ENCODE measurements at places on chromosomes 13 and 19. TPM values are rescaled to one million over a fixed set of nuclear protein-coding genes. Genes with fewer than 3 reads are reported as not detected.

The PNMA8A gene
- 8.4 TPM for total RNA-seq

The SMIM24 gene
- 0.15 TPM for total RNA-seq

The CCDC122 gene
- total RNA-seq: 6.9 TPM

The PRODH2 gene
- total RNA-seq: not detected

The OR10H1 gene
- total RNA-seq: not detected

The KLK12 gene
- 7.3 TPM for total RNA-seq

- H3K4me3 ChIP-seq: no peak overlapping the region
- no peaks in the 10 kb centered on the region for H3K36me3 ChIP-seq
- no peaks in the 10 kb centered on the region for H3K4me1 ChIP-seq
These were observed 11.2 kb upstream of the LYPD3 start for GRCh38 chr19:43476606-43477005.

- peak; percentile 42 for DNase-seq
- no peak overlapping the region for H3K27ac ChIP-seq
- H3K4me3 ChIP-seq: no peak overlapping the region
- H3K4me1 ChIP-seq: peaks cover 5% of the 10 kb centered on the region
These were observed 436.7 kb upstream of the ZNF507 start for GRCh38 chr19:31908496-31909225.

- no peak overlapping the region for H3K4me3 ChIP-seq
- DNase-seq: no peak
- H3K27me3 ChIP-seq: no peaks in the 10 kb centered on the region
- H3K27ac ChIP-seq: no peak overlapping the region
These were observed 1525.6 kb upstream of the PRR20A start for GRCh38 chr13:55615081-55615480.

GRCh38 chr19:13017306-13018034 lies 22.2 kb downstream of the NFIX start:
- peak overlapping the region; percentile 69 for H3K27ac ChIP-seq
- DNase-seq: peak; percentile 30
- H3K27me3 ChIP-seq: no peaks in the 10 kb centered on the region
- no peak overlapping the region for H3K4me3 ChIP-seq
- H3K4me1 ChIP-seq: peaks cover 19% of the 10 kb centered on the region

DNA sequence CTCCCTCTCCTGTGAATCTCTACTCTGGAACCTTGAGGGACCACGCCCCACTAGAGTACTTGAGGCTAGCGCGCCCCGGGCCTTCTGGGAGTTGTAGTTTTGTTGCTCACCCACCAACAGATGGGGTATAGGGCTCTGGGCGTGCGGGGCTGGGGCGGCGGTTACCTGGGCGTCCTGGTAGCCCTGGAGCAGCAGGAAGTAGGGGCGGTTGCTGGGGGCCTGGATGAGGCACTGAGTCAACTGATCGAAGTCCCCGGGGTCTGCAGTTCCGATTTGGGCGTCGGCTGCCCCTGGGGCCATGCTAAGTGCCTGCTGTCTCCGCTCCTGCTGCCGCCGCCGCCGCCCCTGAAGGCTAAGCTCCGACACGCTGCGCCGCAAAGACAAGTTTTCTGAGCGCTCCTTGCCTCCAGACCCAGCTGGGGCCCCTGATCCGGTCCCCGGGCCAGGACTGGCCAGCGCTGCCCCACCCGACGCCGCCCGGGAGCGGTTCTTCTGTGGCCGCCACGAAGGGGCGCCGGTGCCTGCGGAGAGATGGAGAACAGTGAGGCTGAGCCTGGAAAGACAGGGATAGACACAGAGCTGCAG lies 5.3 kb downstream of the RASIP1 start:
- no peaks in the 10 kb centered on the region for H3K27me3 ChIP-seq
- H3K4me1 ChIP-seq: peaks cover 11% of the 10 kb centered on the region
- DNase-seq: no peak
- no peak overlapping the region for H3K27ac ChIP-seq
- H3K36me3 ChIP-seq: no peaks in the 10 kb centered on the region
- no peak overlapping the region for H3K4me3 ChIP-seq

- no peak overlapping the region for H3K4me3 ChIP-seq
- H3K36me3 ChIP-seq: no peaks in the 10 kb centered on the region
- H3K27ac ChIP-seq: no peak overlapping the region
- H3K4me1 ChIP-seq: no peaks in the 10 kb centered on the region
- H3K27me3 ChIP-seq: no peaks in the 10 kb centered on the region
- no peak for DNase-seq
These were observed 113.6 kb upstream of the PCDH9 start for GRCh38 chr13:67343777-67344176.

GRCh38 chr13:39835253-39835652 lies 179.8 kb downstream of the COG6 start:
- H3K4me1 ChIP-seq: no peaks in the 10 kb centered on the region
- H3K27me3 ChIP-seq: no peaks in the 10 kb centered on the region
- no peaks in the 10 kb centered on the region for H3K36me3 ChIP-seq
- H3K4me3 ChIP-seq: no peak overlapping the region
- no peak for DNase-seq

GRCh38 chr13:32262165-32262564 lies 53.0 kb downstream of the ZAR1L start:
- H3K4me1 ChIP-seq: no peaks in the 10 kb centered on the region
- no peak overlapping the region for H3K4me3 ChIP-seq
- peaks cover 2% of the 10 kb centered on the region for H3K27me3 ChIP-seq
- peak overlapping the region; percentile 84 for H3K27ac ChIP-seq
- no peaks in the 10 kb centered on the region for H3K36me3 ChIP-seq

DNA sequence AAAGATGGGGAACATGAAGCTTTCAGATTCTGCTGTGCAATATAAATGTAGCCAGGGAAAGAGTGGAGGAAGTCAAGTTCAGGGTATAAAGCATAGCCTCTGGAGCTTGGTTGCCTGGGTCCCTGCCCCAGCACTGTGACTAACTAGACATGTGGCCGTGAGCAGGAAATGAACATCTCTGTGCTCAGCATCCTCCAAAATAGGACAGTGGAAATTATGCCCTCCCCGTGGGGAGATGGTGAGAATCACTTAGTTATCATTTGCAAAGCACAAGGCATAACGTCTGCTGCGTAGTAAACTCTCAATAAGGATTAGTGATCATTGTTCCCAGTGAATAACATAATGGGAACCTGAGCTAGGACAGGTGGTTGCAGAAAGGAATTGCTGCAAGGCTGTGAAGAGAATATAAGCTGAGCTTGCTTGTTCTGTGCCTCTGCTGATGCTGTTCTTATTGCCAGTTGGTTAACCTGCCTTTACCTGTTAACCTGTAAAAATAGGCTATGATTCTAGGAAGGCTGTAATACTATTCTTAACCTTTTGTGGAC lies 441.0 kb downstream of the COG6 start:
- no peaks in the 10 kb centered on the region for H3K36me3 ChIP-seq
- DNase-seq: no peak
- H3K27me3 ChIP-seq: no peaks in the 10 kb centered on the region
- H3K4me3 ChIP-seq: no peak overlapping the region
- H3K4me1 ChIP-seq: no peaks in the 10 kb centered on the region

GRCh38 chr13:60448907-60449510 lies 52.0 kb downstream of the TDRD3 start:
- H3K27ac ChIP-seq: no peak overlapping the region
- no peaks in the 10 kb centered on the region for H3K4me1 ChIP-seq
- H3K36me3 ChIP-seq: no peaks in the 10 kb centered on the region
- H3K27me3 ChIP-seq: no peaks in the 10 kb centered on the region

DNA sequence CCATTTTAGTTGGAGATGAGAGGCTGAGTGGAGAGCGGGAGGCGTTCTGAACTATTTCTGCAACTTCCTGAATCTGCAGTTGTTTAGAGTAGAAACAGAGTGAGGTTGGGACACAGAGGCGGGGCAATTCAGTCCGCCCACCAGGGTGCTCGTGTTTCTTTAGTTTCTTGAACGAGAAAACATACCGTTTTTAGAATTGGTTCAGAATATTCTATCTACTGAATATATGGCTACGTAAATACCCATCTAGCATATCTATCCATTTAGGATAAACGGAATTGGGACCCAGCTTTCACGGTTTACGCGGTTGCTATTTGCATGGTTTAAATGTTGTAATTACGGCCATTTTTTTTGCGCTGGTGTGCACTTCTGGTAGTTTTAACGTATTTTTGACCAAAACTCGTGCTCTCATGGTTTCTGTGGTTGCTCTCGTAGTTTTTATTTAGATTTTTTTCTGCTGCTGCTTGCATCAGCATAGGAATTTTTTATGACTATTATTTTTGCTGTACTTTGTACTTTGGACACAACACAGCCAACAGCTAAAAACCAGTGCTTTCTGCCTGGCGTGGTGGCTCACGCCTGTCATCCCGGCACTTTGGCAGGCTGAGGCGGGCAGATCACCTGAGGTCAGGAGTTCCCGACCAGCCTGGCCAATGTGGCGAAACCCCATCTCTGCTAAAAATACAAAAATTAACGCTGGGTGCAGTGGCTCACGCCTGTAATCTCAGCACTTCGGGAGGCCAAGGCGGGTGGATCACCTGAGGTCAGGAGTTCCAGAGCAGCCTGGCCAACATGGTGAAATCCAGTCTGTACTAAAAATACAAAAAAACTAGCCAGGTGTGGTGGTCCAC lies 32.7 kb downstream of the TIMM13 start:
- no peak overlapping the region for H3K27ac ChIP-seq
- H3K36me3 ChIP-seq: no peaks in the 10 kb centered on the region
- no peak overlapping the region for H3K4me3 ChIP-seq
- H3K4me1 ChIP-seq: no peaks in the 10 kb centered on the region
- H3K27me3 ChIP-seq: no peaks in the 10 kb centered on the region
- DNase-seq: no peak

DNA sequence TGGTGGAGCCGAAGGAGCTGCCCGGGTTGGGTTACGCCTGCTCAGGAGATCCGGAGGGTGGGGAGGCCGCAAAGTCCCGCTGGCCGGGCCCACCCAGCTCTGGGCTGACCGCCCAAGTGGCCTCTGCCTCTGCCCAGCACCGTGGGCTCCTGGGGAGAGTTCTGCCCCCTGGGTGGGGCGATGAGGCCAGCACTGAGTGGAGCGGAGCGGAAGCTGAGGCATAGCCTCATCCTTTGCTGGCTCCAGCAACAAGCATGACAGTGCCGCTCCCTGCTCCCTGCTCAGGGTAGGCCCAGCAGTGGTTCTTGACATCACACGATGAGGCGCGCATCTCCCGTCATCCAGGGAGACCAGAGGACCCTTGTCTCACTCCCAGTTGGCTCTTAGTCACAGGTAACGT lies 22.5 kb downstream of the CCDC8 start:
- no peaks in the 10 kb centered on the region for H3K4me1 ChIP-seq
- no peak overlapping the region for H3K27ac ChIP-seq
- no peak overlapping the region for H3K4me3 ChIP-seq
- no peaks in the 10 kb centered on the region for H3K27me3 ChIP-seq
- no peak for DNase-seq

- H3K4me3 ChIP-seq: no peak overlapping the region
- DNase-seq: no peak
- no peaks in the 10 kb centered on the region for H3K4me1 ChIP-seq
- H3K27ac ChIP-seq: no peak overlapping the region
These were observed 37.6 kb upstream of the MAB21L1 start for GRCh38 chr13:35514061-35514477.

- no peaks in the 10 kb centered on the region for H3K27me3 ChIP-seq
- no peak overlapping the region for H3K4me3 ChIP-seq
- peak overlapping the region; percentile 82 for H3K27ac ChIP-seq
- peaks cover 48% of the 10 kb centered on the region for H3K36me3 ChIP-seq
- DNase-seq: no peak
These were observed 49.0 kb downstream of the TNFRSF19 start for GRCh38 chr13:23619068-23619855.

DNA sequence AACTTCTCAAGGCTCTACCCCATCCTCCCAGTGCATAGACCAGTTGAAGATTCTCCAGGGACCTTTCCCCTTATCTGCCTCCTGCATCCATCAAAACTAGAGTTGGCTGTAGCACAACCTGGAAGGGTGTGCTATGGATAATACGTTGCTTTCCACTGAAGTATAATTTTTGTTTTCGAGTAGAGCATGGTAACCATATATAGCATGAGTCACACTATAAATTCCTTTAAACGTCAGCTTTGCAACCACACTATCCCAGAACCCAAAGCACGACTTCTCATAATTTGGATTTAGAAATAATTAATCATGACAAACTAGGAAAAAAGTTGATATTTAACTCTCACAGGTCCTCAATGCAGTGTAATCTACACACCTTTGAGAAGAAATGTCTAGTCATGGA lies 138.3 kb upstream of the NBEA start:
- H3K27me3 ChIP-seq: no peaks in the 10 kb centered on the region
- H3K36me3 ChIP-seq: no peaks in the 10 kb centered on the region
- H3K27ac ChIP-seq: no peak overlapping the region

DNA sequence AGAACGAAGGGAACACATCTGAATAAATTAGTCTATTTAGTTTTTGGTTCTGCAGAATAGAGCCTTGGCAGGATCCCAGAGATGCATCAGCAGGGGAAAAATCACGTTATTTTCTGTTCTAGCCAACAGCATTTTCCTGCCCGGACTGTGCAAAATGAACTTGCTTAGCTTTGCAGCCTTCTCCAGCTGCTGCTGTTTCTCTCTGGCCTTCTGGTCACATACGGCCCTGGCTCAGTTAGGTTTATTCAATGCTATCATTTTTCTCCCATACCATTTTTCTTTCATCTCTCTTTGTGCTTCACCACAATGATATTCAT lies 110.4 kb upstream of the KL start:
- H3K4me3 ChIP-seq: no peak overlapping the region
- H3K4me1 ChIP-seq: no peaks in the 10 kb centered on the region
- H3K27me3 ChIP-seq: no peaks in the 10 kb centered on the region
- no peak overlapping the region for H3K27ac ChIP-seq
- peak; percentile 93 for DNase-seq
- no peaks in the 10 kb centered on the region for H3K36me3 ChIP-seq

DNA sequence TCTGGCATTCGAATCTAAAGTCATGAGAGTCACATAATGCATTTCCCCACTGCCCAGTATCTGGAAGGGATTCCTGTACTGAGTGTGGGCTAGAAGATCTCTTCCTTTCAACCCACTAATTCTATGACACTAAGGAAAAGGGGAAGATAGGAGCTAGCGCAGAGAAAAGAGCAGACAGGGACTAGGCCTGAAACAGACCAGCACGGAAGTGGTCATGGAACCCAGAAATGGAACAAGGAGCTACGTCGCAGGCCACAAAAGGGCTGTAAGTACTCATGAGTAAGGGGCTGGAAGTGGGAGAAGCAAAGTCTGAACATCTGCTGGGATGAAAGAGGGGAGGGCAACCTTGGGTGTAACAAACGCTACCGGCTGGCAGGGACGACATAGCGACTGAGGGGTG lies 8.6 kb downstream of the ABCC4 start:
- no peak for DNase-seq
- H3K36me3 ChIP-seq: no peaks in the 10 kb centered on the region
- no peaks in the 10 kb centered on the region for H3K4me1 ChIP-seq
- no peak overlapping the region for H3K27ac ChIP-seq
- H3K4me3 ChIP-seq: no peak overlapping the region
